ENCODE measurements at places on chromosomes 5 and 9. TPM values are rescaled to one million over a fixed set of nuclear protein-coding genes. Genes with fewer than 3 reads are reported as not detected.
A peak's percentile ranks its signal among the peaks of the same experiment; 100 is the strongest.

GRCh38 chr9:132457504-132458236 lies 47.7 kb downstream of the CFAP77 start:
- DNase-seq: no peak

- DNase-seq: no peak
These were observed 1168.2 kb downstream of the CDH12 start for GRCh38 chr5:21684992-21685391.

DNA sequence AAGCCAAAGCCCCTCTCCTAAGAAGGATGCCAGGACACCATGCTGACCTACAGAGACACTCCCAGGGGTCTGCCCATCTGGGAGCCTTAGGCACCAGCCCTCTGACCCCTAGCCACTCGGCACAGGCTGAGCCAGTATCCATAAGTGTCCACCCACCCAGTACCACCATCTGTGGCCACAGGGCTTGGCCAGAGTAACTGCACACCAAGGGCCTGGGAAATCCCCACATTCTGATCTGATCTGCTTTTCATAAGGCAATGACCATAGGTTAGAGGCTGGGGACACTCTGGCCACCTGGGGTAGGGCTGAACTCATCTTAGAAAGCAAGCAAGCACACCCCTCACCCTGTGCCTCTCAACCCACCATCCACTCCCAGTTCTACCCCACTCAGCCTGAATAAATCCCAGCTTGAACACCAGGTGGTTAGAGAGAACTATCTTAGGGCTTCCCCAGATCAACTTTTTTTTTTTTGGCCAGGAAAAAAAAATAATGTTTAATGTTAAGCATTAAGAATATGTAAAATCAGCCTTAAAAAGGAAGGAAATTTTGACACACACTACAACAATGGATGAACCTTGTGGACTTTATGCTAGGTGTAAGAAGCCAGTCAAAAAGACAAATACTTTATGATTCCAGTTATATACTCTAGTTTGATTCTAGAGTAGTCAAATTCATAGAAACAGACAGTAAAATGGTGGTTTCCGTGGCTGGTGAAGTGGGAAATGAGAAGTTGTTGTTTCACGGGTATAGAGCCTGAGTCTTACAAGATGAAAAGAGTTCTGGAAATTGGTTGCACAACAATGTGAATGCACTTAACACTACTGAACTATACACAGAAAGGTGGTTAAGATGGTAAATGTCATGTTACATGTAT lies 6.2 kb downstream of the GNPDA1 start:
- no peak for DNase-seq

GRCh38 chr5:148336704-148337435 lies 1.5 kb downstream of the SPINK9 start:
- DNase-seq: no peak

GRCh38 chr9:15240927-15241326 lies 66.1 kb downstream of the TTC39B start:
- DNase-seq: no peak

DNA sequence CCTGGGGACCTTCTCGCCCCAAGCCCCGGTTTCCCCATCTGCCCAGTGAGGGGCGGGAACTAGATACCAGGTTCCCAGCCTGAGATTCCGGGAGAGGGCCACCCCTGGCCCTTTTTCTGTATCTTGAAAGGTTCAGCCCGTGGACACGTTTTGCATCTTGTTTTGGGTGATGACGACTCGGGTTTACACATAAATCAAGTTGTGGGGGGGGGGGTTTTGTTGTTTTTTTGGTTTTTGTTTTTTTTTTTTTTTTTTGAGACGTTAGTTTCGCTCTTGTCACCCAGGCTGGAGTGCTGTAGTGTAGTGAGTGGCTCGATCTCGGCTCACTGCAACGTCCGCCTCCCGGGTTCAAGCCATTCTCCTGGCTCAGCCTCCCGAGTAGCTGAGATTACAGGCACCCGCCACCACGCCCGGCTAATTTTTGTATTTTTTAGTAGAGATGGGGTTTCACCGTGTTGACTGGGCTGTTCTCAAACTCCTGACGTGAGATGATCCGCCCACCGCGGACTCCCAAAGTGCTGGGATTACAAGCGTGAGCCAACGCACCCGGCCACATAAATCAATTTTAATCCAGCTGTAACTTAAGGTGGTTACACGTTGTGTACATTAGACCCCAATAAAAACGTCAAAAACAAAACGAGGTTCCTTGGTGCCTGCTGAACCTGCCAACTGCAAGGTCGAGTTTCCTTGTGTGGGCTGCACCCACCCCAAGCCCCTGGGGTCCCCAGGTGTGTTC lies 1.1 kb upstream of the BRD3 start:
- DNase-seq: no peak

- DNase-seq: no peak
These were observed 65.3 kb upstream of the TGFBR1 start for GRCh38 chr9:99039505-99040182.

GRCh38 chr5:438481-438981 lies 4.4 kb upstream of the EXOC3 start:
- DNase-seq: peak; percentile 8

GRCh38 chr9:16385590-16385989 lies 484.9 kb downstream of the BNC2 start:
- DNase-seq: no peak

- no peak for DNase-seq
These were observed 5.1 kb downstream of the SEMA5A start for GRCh38 chr5:9540791-9541190.

DNA sequence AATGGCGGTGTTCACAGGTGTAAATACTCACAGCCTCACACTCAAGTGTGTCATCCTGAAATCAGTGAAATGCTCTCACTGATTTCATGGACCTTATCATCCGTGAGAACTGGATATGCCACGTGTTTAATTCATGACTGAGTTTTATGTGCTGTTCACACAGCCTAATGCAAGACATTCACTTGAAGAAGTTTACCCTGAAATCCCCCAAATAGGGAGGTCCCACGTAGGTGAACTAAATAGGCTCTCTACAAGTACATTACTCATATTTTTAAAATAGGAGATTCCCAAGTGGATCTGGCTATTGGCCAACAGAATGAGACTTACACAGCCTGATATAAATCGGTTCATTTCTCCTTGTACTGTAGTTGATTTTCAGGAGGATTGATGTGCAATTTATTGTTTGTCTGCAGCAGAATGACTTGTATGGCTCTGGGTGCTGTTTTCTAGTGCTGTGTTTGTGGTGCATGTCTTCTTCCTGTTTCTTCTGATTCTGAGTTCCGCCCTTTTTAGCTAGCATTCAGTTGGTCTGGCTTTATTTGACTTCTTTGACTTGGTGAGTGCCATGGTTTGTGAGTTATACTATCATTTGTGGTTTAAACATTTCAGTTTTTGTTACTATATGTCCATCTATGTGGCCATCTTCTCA lies 25.1 kb downstream of the TRIO start:
- DNase-seq: no peak

DNA sequence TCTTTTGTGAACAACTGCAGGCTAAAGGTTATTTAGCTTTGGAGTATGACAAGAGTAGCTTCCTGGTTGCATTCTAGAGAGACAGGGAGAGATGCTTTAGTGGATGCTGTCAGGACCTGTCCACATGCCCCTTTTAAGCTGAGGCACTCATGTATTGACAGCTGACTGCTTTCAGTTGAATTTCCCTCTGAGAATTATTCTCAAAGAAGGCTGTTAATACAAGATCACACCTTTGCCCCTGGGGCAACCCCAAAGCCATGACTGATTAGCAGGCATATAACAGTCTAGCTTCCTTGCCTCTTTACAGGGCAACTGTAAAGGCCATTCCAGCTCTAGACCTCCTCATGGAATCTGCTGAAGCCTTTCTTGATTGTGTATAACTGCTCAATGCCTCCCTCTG lies 117.6 kb upstream of the ATP10B start:
- no peak for DNase-seq

- no peak for DNase-seq
These were observed 10.7 kb upstream of the COL5A1 start for GRCh38 chr9:134630861-134631260.

DNA sequence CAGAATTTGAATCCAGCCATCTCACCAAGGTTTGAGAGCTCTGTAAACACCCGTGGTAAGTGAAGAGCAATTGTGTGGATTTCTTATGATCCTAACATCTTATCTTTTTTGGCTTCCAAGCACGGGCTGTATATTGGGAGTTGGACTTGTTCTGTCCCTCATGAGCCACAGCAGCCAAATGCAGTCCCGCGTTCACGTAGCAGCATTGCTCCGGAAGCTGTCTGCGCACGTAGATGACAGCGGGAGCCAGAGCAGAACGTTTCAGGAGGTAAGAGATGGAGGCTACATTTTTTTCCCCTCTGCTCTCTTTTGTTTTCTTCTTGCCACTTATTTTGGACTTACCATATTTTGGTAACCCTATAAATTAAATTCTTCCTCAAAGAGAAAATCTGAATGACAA lies 86.9 kb downstream of the HACD4 start:
- no peak for DNase-seq

DNA sequence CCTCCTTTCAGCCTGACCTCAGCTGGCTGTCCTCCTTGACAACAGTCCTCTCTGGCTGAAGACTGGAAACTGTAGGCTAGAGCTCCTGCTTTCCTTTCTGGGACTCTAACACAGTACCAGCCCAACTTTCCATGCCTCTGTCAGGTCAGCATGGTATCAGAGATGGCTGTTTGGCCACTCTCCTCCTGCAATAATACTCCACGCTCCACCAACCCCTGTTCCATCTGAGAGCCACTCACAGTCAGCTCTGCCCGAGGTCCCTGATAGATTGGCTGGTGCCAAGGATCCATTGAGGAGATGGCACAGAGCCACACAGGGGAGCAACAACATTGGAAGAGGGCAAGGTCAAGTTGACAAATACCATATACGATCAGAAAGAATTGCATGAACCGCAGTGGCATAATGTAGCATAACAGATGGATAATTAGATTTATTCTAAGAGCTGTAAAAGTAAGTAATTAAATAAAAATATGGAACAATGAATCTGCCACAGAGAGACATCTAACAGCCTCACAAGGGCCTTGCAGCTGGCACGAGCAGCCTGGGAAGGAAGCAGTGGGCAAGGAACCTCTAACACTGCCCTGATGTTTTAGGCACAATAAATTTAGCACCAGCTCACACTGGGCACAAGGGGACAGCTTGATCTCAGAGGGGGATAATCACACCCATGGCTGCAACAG lies 94.3 kb upstream of the LRRTM2 start:
- no peak for DNase-seq

GRCh38 chr9:125888211-125888610 lies 141.0 kb downstream of the PBX3 start:
- DNase-seq: no peak

DNA sequence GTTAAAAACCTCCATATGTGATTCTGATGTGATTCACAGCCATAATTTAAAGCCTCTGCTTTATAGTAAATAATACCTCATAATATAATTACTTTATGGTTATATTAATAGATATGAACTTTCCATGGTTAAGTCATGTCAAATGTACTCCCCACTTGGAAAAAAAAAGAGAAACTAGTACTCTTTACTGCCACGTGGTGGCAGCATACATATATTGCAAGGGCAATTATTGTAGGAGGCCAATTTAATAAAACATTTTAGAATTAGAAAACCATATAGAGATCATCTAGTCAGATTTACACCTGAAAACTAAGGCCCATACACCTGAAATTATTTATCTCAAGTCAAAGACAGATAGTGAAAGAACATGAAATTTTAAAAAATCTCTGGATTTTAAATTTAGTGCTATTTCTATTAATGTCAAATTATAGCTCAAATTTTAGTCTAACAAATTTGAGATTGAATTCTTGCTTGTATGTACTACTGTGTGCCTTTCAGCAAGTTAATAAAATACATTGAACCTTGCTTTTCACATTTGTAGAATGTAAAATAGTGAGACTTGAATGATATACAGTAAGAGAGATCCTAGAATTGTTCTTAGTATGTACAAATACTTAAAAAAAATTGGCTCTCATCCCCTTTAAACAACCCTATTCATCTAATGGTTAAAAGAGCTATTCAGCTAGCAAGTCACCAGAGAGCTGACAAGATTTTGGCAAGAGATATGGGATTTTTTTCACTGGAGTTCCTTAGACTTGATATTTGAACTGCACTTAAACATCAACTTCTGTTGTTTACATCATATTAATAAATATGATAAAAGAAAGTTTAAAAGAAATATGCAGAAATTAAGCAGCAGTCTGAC lies 603.8 kb downstream of the TLE4 start:
- DNase-seq: no peak

- DNase-seq: no peak
These were observed 150.2 kb upstream of the TRPM3 start for GRCh38 chr9:71271602-71272001.

- DNase-seq: no peak
These were observed 716.5 kb downstream of the MTRR start for GRCh38 chr5:8585230-8586018.

- no peak for DNase-seq
These were observed 21.8 kb upstream of the LMX1B start for GRCh38 chr9:126591922-126592321.

GRCh38 chr5:163561339-163561738 lies 55.9 kb downstream of the MAT2B start:
- DNase-seq: no peak

DNA sequence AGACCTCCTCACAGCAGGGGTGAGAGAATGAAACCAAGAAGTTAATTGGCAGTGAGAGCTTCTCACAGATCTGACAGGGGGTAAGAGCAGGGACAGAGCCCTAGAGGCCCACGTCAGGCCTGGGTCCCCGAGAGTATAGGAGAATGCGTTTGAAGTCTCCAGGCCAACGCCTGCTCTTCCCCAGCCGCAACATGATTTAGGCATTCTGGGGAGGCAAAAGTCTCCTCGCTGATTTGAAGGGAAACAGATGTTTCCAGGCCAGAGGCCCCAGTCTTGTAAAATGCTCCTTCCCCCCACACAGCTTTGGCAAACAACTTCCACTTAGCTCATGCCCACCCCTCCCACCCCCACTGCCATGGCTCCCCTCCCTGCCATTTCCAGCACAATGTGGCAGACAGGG lies 239.2 kb upstream of the TRIM32 start:
- DNase-seq: no peak

DNA sequence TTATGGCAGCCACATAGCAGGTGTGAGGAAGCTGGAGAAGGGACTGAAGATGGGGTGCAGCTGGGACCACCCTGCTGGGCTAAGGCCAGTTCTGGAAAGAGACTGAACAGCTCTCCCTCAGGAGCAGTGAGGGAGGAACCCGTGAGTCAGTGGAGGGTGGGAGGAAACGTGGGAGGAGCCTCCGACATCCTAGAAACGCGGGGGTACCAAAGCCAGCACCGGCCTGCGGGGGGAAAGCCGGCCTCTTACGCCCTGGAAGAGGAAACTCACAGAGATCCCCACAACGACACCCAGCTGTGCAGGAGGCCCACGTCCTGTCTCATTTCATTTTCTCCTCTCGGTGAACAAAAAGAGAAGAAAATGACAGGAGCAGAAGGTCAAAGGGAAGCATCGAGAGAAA lies 185.8 kb upstream of the IRX4 start:
- DNase-seq: no peak

- no peak for DNase-seq
These were observed 67.6 kb upstream of the RANBP3L start for GRCh38 chr5:36369219-36369690.

GRCh38 chr5:134000696-134001453 lies 3.9 kb downstream of the VDAC1 start:
- DNase-seq: no peak

HAND1 gene
- 5.2 TPM for total RNA-seq

HRH2 gene
- 20.0 TPM for total RNA-seq

ZDHHC11 gene
- total RNA-seq: 31.1 TPM

MARCHF11 gene
- 3.4 TPM for total RNA-seq

PHPT1 gene
- 189 TPM for total RNA-seq

OR13D1 gene
- total RNA-seq: not detected

PCDHGB1 gene
- total RNA-seq: 3.0 TPM

RFESD gene
- 4.3 TPM for total RNA-seq

TEX48 gene
- total RNA-seq: not detected

GRXCR2 gene
- total RNA-seq: 1.9 TPM

LRRC19 gene
- not detected for total RNA-seq

IL9 gene
- total RNA-seq: not detected

CAMLG gene
- total RNA-seq: 21.4 TPM

ZNF618 gene
- total RNA-seq: 4.1 TPM

Measured in left cardiac atrium (tissue), 4 donors.